Fibroblast of skin of abdomen (primary cell): ENCODE measurements at places on chromosomes 13 and 19.

DNA sequence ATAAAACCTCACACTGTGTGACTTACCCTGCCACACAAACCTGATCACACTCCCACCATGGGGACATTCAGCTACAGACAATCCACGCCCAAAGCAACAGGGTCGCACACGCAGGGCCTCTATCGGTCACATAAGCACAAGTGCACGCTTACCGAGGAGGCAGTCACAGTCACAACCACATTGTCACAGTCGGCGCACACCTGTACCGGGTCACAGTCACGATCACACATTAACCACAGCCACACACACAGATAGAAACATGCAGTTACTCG lies 579 bp downstream of the ZNF566 start:
- DNase-seq = no peak

GRCh38 chr19:782878-783668 lies 14.2 kb upstream of the PTBP1 start:
- DNase-seq = no peak

- DNase-seq = no peak
Observed at GRCh38 chr13:43154156-43154651, 130.8 kb downstream of the DNAJC15 start.

DNA sequence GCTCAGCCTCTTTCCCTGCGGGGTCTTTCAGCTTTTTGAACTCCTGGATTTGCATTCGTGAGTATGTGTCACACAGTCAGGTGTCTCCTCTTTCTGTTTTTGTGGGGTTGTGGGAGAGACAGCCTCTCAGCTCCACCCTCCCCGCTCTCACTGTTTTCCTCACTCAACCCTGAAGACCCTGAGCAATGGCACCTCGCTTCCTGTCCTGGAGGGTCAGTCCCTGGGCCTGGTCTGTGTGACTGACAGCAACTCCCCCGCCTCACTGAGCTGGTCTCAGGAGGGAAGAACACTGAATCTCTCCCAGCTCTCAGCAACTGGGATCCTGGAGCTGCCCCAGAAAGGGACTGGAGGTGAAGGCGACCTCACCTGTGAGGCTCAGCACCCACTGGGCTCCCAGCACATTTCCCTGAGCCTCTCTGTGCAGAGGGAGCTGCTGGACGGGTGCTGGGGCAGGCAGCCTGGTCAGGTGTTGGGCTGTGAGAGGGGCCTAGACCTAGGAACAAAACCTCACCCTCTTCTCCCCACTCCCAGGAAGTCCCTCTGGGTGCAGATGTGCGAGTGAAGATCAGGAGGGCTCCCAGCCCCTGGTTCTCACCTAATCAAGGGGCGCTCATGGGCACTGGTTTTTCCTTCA lies 4.2 kb upstream of the SIGLEC7 start:
- DNase-seq = no peak

DNA sequence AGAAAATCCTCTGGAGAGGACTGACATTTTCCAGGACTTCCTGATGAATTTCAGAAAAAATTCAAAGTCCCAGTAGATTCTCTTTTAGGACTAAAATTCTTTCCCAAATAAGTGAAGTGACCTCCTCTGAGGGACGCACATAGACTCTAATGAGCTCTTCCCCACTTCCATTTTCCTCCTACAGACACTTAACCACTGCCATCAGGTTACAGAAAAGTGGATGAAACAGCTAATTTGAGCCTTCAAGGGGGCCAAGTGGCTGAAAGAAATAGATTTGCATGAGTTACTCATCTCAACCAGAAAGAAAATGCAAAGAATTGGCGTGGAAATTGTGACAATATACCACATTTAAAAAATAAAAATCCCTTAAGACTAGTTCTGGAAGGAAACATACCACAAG lies 185.3 kb upstream of the EDNRB start:
- DNase-seq = no peak

DNA sequence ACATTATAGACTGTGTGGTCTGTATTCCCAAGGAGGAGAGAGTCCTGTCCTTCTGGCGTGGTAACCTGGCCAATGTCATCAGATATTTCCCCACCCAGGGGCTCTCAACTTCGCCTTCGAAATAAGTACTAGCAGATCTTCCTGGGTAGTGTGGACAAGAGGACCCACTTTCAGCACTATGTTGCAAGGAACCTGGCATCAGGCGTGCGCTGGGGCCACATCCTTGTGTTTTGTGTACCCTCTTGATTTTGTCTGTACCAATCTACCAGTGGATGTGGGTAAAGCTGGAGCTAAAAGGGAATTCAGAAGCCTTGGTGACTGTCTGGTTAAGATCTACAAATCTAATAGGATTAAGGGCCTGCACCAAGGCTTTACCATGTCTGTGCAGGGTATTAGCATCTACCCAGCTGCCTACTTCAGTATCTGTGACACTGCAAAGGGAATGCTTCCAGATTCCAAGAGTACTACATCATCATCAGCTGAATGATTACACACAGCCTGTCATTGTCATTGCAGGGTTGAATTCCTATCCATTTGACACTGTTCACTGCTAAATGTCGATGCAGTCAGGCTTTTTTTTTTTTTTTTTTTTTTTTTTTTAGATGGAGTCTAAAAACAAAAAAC lies 148.0 kb downstream of the PRR20E start:
- DNase-seq = no peak

DNA sequence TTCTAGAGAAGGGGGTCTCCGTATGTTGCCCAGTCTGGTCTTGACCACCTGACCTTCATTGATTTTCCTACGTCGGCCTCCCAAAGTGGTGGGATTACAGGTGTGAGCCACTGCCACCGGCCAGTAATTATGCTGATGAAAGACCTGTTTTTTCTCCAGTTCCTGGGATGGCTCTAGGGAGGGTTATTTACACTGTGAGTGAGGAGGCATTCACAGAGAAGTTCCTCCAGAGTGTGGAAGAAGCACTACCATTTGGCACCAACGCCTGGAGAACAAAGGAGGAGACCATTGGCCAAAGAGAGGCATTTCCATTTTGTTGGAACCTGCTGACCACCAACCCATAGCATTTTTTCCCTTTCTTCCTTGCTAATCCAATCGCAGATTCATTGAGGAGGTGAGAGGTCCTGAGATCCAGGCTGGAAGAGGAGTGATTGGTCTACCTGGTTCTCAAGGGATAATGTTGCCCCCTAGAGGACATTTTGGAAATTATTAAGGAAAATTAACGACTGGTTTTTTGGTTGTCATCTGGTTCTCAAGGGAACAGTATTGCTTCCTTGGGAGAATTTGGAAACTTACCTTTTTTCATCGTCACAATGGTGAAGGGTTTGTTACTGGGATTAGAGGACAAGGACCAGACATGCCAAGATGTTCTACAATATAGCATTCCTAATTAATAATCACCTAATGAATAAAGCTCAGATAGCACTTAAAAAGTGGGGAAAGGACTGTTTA lies 5.5 kb upstream of the SAE1 start:
- DNase-seq = peak; percentile 71

DNA sequence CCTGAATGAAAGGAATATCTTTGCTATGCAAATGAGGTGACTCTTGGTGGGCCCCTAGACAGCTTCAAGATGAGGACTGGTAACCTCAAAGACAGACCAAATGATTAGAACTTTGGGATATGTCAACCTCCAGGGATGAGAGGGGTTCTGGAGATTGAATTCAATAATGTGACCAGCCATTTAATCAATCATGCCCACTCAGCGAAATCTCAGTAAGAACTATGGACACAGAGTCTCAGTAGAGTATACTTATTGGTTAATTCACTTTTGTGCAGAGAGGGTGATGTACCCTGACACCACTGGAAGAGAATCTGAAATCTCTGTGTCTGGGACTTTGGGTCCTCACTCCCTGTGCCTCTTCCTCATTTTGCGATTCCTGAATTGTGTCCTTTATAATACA lies 662.8 kb downstream of the OLFM4 start:
- DNase-seq = no peak

DNA sequence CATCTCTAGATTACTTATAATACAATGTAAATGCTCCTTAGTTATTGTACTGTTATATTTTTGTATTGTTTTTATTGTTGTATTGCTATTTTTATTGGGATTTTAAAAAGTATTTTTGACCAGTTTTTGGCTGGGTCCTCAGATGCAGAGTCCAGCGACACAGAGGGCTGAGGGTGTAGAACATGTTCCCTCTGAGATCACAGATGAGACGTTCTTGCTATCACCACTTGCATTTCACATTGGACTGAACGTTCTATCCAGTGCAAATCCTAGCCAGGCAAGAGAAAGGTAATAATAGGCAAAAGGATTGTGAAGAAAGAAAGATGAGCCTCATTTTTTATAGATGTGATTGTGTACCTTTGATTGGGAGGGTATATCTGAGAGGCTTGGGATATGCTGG lies 15.0 kb downstream of the ZSCAN5A start:
- no peak for DNase-seq

DNA sequence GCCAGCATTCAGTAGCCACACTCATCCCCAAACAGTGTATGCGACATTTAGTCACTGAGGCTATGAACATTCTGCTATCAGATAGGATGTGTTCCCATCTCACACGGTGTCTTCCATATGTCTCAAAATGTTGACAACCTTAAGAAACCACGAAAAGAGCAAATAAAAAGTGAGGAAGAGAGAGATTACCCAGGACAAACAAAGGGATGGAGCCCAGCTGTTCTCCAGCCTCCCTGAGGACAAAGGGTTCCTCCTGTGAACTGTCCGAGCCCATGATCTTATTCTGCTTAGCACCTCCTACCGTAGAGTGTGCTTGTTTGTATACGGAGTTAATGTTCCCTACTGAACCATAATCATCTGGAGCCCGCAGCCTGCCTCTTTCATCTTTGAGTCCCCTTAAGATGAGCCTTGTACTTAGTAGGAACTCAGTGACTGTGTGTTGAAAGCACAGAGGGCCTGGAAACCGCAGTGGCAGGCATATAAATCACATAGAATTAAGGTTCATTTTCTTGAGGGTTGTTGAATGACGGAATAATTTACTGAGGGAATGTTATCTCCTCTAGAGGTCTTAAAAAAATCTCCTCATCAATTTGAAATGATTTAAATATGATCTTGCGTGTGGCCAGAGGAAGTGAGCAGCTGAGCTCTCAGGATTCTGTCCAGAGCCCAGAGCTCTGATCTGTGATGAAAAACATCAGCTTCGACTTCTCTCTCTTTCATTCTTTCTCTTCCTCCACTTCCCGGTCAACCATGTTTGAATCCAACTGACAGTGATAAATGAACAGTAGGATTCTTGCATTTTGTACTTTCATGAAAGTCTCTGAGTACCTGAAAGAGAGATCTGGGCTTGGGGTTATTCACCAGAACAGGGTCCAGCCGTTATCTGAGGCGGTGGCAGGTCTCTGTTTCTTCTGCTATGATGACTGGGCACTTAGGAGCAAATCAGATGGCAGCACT lies 200.5 kb downstream of the KLF5 start:
- DNase-seq = peak; percentile 82

GRCh38 chr13:30257468-30258099 lies 49.8 kb downstream of the KATNAL1 start:
- DNase-seq = no peak
